ENCODE measurements at places on chromosomes 6 and 20.

DNA sequence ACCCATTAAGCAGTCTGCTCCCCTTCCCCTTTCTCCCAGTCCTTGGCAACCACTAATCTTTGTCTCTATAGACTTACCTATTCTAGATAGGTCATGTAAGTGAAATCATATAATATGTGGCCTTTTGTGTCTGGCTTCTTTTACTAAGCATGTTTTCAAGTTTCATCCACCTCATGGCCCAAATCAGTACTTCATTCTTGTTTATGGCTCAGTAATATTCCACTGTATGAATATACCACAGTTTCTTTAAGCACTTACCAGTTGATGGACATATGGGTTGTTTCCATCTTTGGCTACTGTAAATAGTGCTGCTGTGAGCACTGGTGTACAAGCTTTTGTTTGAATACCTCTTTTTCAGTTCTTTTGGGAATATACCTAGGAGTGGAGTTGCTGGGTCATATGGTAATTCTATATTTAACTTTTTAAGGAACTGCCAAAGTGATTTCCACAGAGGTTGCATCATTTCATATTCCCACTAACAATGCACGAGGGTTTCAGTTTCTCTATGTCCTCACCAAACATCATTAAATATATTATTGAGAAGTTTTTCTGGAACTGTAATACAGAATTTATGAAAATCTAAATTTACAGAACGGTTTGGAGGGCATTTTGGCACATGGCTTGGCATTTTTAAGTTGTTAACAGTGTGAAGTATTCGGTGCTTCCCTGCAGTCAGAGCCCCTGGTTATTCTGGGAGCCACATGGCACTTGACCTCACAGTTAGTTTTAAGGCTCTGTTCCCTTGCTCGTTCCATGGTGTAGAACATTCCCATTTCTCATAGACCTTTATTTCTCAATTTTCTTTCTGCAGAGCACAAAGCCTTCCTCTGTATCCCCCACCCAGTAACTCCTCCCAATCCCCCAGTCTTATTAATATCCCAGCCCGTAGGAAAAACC is 27.0 kb upstream of the DTNBP1 start:
- DNase-seq: no peak

DNA sequence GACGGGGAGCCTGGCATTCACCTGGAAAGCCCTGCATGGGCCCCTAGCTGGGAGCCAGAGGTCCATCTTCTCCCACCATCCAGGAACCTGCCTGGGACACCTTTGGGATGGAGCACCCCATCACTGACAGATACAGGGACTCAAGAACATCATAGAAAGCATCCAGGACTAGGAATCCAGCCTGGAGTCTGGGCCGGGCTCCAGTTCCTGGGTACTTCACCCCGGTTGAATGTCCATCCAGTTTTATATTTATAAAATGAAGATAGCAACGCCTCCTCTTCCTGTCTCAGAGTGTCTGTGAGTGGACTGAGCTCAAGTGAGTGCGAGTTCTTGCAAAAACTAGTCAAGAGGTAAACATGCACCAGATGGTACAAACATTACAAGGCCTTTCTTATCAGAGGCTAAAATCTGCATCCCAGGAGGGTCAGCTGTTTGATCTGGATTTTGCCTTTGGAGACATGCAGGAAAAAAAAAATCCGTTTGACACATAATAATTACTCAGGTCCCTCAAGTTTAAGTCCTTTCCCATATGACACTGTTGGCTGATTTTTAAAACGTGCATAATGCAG is 27.4 kb downstream of the ZC3H12D start:
- DNase-seq: no peak

- DNase-seq: no peak
Measured at GRCh38 chr6:128711149-128711548, 171.8 kb upstream of the LAMA2 start.

- no peak for DNase-seq
Measured at GRCh38 chr6:117564681-117565080, 37.6 kb downstream of the GOPC start.

- no peak for DNase-seq
Measured at GRCh38 chr6:14431385-14432330, 314.1 kb downstream of the CD83 start.

GRCh38 chr6:35483893-35484645 is 12.8 kb downstream of the TEAD3 start:
- DNase-seq: no peak

DNA sequence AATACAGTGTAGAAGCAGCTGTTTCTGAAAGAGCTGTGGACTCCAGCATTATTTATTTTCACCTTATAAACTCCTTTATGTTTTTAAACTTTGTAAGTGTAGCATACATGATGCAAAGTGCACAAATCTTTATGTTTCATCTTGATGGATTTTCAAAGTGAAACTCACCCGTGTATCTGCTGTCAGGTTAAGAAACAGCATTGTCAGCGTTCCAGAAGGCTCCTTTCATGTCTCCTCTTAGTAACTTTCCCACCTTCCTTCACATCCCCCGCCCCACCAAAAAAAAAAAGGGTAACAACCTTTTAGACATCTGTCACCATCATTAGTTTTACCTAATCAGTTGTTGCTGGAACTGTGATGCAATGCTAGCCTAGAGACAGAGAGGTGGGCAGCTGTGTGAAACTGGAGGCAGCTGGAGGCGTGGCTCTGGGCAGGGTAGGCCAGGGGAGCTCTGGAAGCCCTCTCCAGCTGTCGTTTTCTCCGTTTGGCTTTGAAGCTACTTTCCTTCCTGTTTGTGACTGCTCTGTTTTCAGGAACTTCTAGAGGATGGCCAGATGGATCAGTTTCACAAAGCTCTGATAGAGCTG is 7.2 kb downstream of the ACTR5 start:
- DNase-seq: no peak

DNA sequence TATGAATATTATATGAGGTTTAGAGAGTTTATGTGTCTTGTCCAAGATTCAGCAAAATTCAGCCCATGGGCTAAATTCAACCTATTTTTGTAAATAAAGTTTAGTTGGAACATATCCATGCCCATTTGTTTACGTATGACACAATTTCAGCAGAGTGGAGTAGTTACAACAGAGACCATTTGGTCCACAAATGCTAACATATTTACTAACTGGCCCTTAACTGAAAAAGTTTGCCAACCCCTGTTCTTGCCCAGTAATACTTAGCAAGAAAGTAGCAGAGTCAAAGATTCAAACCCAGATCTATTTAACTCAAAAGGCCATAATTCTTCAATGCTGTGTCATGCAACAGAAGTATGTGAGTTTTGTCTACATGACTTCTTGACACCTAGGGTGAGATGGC is 561.0 kb downstream of the PTPRT start:
- no peak for DNase-seq

DNA sequence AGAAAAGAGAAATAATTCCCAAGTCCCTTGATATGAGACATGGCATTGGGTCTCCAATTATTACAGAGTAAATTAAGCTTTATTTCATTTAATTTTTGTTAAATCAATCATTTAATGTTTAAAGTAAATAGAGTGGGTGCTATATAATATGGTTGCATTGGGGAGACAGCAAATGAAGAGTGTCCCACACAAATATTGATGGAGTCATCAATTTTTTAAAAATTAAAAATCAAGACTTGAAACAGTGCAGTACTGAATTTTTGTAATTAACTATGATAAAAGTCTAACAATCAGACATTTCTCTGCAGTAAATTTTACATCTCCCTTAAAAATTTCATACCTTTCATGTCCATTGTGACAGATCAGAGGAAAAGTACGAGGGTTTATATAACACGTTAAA is 193.9 kb upstream of the ID4 start:
- DNase-seq: no peak

- no peak for DNase-seq
Measured at GRCh38 chr6:81216668-81217067, 535.8 kb downstream of the TENT5A start.

GRCh38 chr6:83958241-83958685 is 75.3 kb upstream of the MRAP2 start:
- no peak for DNase-seq
